ENCODE measurements at places on chromosomes 1 and 21. TPM values are rescaled to one million over a fixed set of nuclear protein-coding genes. Genes with fewer than 3 reads are reported as not detected.

- no peaks in the 10 kb centered on the region for H3K36me3 ChIP-seq
- no peak overlapping the region for H3K4me3 ChIP-seq
- H3K27ac ChIP-seq: no peak overlapping the region
- no peak for DNase-seq
- H3K27me3 ChIP-seq: peaks cover 10% of the 10 kb centered on the region
Measured at GRCh38 chr1:230541306-230541705, 101.0 kb upstream of the COG2 start.

The IL6R gene
- 30.5 TPM for total RNA-seq

DNA sequence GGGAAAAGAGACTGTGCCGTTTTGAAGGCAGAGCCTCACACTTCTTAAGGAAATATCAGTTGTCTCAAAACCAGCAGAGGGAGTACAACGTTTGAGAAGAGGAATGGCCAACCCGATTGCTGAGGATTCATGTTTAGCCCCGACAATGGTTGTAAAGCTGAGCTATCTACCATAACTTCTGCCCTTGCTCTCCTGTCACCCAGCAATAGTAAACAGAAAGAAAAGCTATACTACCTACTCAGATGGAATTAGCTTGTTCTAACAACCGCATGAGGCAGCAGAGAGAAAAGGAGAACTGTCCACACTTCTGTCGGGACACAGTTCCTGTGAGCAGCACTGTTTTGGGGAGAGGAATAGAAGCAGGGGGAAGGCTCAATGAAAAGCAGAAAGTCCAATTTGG, 91.2 kb downstream of the SLC45A1 start:
- no peaks in the 10 kb centered on the region for H3K27me3 ChIP-seq
- H3K36me3 ChIP-seq: peaks cover 17% of the 10 kb centered on the region
- peaks cover 77% of the 10 kb centered on the region for H3K4me1 ChIP-seq
- H3K4me3 ChIP-seq: peak overlapping the region; percentile 25
- peak overlapping the region; percentile 83 for H3K27ac ChIP-seq
- peak; percentile 25 for DNase-seq

The PGLYRP4 gene
- total RNA-seq: not detected

DNA sequence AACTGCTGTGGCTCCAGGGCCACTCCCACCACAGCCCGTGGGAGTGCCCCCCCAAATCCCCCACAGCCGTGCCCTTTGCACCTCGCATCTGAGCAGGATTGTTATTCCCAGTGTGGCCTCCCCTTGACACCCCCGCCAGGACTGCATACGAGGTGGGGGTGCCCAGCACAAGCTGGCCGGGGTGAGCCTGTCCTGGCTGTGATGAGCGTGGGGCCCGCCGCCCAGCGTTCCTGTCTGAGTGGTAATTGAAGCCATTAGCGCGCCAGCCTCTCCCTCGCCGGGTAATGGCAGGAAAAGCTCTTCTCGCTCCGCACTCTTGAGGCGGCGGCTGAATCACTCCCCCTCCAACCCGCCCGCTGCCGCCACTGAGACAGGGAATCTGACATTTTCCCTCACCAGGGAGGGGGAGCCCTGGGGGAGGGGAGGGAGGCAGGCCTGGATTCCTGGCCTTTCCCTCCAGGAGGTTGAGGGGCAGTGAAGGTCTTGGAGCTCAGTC, 27.7 kb downstream of the PTPRF start:
- peaks cover 1% of the 10 kb centered on the region for H3K27me3 ChIP-seq
- DNase-seq: no peak
- no peaks in the 10 kb centered on the region for H3K36me3 ChIP-seq

The PROK1 gene
- total RNA-seq: not detected

DNA sequence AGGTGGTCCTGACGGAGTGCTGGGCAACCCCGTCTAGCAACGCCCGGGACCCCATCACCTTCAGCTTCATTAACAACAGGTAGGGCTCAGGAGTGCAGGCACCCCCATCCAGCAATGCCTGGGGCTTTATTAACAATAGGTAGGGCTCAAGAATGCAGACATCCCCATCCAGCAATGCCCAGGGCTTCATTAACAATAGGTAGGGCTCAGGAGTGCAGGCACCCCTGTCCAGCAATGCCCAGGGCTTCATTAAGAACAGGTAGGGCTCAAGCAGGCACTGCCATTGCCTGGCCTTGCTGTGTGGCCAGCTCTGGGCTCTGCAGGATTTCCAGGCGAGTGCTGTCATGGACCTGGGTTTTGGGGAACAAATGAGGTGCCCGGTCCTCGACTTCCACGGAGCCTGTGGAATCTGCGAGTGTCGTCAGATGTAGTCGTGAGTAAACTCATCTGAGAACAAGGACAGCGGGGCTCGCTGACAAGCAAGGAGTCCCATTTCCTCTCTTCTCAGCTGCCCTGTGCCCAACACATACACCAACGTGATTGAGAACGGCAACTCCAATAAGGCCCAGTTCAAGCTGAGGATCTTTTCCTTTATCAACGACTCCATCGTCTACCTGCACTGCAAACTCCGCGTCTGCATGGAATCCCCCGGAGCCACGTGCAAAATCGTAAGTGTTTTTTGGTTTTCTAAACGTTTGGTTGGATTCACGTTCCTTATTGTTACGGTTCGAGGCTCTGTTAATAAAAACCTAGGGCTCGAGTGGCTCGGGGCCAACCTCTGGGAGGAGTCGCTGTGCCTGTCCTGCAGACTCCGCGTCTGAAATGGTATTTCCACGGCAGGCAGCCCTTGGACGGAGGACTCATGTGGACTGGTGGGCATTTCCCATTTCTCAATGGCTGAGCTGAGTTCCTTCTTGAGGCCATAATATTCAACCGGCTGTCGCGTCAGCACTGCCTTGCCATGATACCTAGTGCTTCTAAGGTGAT, 56.3 kb downstream of the UMODL1 start:
- peaks cover 2% of the 10 kb centered on the region for H3K4me1 ChIP-seq
- H3K27me3 ChIP-seq: peaks cover 33% of the 10 kb centered on the region
- no peak overlapping the region for H3K4me3 ChIP-seq

GRCh38 chr1:63124666-63125191, 197.6 kb upstream of the FOXD3 start:
- peaks cover 9% of the 10 kb centered on the region for H3K27me3 ChIP-seq
- no peaks in the 10 kb centered on the region for H3K36me3 ChIP-seq
- no peak overlapping the region for H3K27ac ChIP-seq
- DNase-seq: no peak
- no peaks in the 10 kb centered on the region for H3K4me1 ChIP-seq

GRCh38 chr1:201584471-201585092, 45.7 kb downstream of the NAV1 start:
- H3K27me3 ChIP-seq: peaks cover 1% of the 10 kb centered on the region
- no peak overlapping the region for H3K4me3 ChIP-seq
- no peaks in the 10 kb centered on the region for H3K4me1 ChIP-seq
- H3K36me3 ChIP-seq: no peaks in the 10 kb centered on the region
- no peak overlapping the region for H3K27ac ChIP-seq
- DNase-seq: no peak

DNA sequence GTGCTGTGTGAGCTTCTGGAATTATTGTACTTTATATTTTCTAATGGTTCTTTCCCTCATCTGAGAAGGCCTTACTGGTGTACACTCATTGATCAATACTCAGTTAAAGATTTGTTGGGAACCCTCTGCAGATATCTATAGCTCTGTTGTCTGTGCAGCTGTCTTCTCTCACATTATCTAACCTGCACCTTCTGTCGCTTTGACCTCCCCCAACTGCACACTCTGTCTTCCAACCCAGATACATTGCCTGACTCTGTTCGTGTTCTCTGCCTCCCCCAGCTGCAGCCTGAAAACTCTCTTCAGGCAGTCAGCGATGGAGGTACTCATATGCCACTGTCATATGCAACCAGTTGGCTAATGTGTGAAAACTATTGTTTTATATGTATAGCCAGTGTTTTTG, 334.3 kb downstream of the NCAM2 start:
- no peak overlapping the region for H3K27ac ChIP-seq
- H3K36me3 ChIP-seq: no peaks in the 10 kb centered on the region
- H3K4me1 ChIP-seq: no peaks in the 10 kb centered on the region
- no peak for DNase-seq
- H3K4me3 ChIP-seq: no peak overlapping the region
- no peaks in the 10 kb centered on the region for H3K27me3 ChIP-seq

All from activated CD4-positive, alpha-beta memory T cell treated with anti-CD3 and anti-CD28 coated beads for 36 hours (primary cell).